H1 (cell line): ENCODE measurements at places on chromosomes 5 and 9. TPM values are rescaled to one million over a fixed set of nuclear protein-coding genes. Genes with fewer than 3 reads are reported as not detected.

The GABBR2 gene
- 1.2 and 1.5 TPM in 2 replicates for total RNA-seq

The PHYHD1 gene
- total RNA-seq: 14.1 and 18.1 TPM in 2 replicates

The CNTNAP3 gene
- total RNA-seq: 5.1 and 9.0 TPM in 2 replicates

The PALM2AKAP2 gene
- 11.8 and 20.5 TPM in 2 replicates for total RNA-seq

The MEGF10 gene
- 38.2 and 43.2 TPM in 2 replicates for total RNA-seq

The MAP1B gene
- total RNA-seq: 120 TPM in 2 replicates

The MLANA gene
- not detected in 2 replicates for total RNA-seq

The CTXN3 gene
- not detected in 2 replicates for total RNA-seq

The FAXDC2 gene
- total RNA-seq: 3.7 and 4.8 TPM in 2 replicates

The N4BP3 gene
- total RNA-seq: 36.0 and 39.2 TPM in 2 replicates

The TERT gene
- total RNA-seq: 21.0 and 23.1 TPM in 2 replicates

The CCL21 gene
- not detected in 2 replicates for total RNA-seq

The NXNL2 gene
- 1.9 and 2.1 TPM in 2 replicates for total RNA-seq

The PDGFRB gene
- 13.7 and 15.9 TPM in 2 replicates for total RNA-seq

The OR1Q1 gene
- total RNA-seq: not detected in 2 replicates

The SPTLC1 gene
- total RNA-seq: 62.1 and 64.2 TPM in 2 replicates

The CMYA5 gene
- total RNA-seq: 0.65 and 0.95 TPM in 2 replicates

DNA sequence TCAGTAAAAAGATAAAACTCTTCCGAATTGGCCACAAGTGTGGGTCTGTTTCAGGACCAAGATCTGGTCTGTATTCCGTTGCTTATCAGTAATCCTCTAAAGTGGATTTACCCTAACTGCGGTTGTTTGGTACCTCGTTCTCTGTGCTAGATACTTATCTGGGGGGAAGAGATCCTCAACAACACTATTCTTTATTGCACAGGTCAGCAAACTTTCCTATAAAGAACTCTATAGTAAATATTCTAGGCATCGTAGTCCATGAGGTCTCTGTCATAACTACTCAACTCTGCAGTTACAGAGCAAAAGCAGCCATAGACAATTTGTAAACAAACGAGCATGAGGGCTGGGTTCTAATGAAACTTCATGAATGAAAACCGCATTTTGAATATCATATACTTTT, 335.8 kb upstream of the KIF2A start:
- no peak for DNase-seq

- no peak for DNase-seq
Observed at GRCh38 chr5:140402258-140403074, 833 bp downstream of the ANKHD1 start.

- no peak for DNase-seq
Observed at GRCh38 chr5:52269859-52270258, 517.9 kb upstream of the ITGA1 start.

DNA sequence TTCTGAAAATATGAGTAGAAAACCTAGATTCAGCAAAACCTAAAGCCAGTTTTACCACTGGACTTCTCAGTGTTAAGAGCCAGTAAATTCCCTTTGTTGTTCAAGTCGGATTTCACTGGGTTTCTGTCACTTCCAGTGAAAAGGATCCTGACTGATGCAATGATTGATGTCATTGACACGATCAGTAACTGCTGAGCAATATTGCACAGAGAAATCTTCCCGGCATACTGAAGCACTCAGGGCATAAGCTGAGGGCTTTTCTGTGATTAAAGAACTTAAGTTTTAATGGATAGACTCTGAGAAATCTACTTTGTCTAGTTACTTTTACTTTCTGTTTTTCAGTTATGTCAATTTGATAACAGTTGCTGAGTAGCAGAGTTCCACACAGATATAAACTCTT, 61.9 kb downstream of the DENND1A start:
- no peak for DNase-seq

GRCh38 chr5:59506285-59506877, 387.1 kb downstream of the PDE4D start:
- no peak for DNase-seq

GRCh38 chr5:79149433-79149832, 37.8 kb downstream of the BHMT start:
- no peak for DNase-seq

- no peak for DNase-seq
Observed at GRCh38 chr5:72508241-72509170, 1.3 kb upstream of the ZNF366 start.

GRCh38 chr5:126253406-126253805, 169.8 kb upstream of the GRAMD2B start:
- DNase-seq: no peak

GRCh38 chr9:38172586-38172985, 103.6 kb upstream of the SHB start:
- DNase-seq: no peak

- no peak for DNase-seq
Observed at GRCh38 chr9:130128733-130129431, 43.3 kb upstream of the NCS1 start.

DNA sequence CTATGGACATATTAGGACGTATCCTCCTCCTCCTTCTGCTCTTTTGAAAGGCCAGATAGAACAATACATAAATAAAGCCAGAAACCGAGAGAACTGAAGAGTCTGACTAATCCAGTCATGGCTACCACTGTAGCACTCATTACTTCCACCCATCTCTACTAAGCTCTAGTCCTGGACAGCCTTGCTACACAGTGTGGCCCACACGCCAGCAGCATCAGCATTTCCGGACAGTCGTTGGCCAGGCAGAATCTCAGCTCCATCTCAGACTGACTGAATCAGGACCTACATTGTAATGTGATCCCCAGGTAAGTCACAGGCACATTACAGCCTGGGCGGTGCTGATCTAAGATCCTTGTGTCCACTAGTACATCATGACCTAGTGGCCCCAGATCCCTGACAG, 182.9 kb downstream of the DRD1 start:
- no peak for DNase-seq

- DNase-seq: no peak
Observed at GRCh38 chr5:72436796-72437471, 70.3 kb downstream of the ZNF366 start.

- DNase-seq: no peak
Observed at GRCh38 chr9:82412586-82413305, 424.2 kb downstream of the SPATA31D1 start.

GRCh38 chr9:123457583-123457982, 101.6 kb downstream of the CRB2 start:
- DNase-seq: no peak

GRCh38 chr5:54518146-54518817, 723 bp downstream of the SNX18 start:
- DNase-seq: peak; percentile 59

- DNase-seq: no peak
Observed at GRCh38 chr5:122704247-122705036, 70.4 kb upstream of the SNX2 start.

- no peak for DNase-seq
Observed at GRCh38 chr9:110156902-110157301, 51.1 kb downstream of the C9orf152 start.

- DNase-seq: no peak
Observed at GRCh38 chr9:82132024-82132423, 143.5 kb downstream of the SPATA31D1 start.

- no peak for DNase-seq
Observed at GRCh38 chr9:4663956-4664355, 1.9 kb downstream of the PLPP6 start.

DNA sequence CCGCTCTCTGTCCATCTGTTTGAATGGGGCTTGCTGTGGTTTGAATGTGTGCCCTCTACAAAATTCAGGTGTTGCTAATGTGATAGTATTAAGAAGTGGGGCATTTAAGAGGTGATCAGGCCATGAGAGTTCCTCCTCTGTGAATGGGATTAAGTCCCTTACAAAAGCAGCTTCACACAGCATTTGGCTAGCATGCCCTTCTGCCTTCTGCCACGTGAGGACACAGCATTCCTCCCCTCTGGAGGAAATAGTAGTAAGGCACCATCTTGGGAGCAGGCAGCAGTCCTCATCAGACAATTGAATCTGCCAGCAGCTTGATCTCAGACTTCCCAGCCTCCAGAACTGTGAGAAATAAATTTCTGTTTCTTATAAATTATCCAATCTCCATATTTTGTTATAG, 540.2 kb downstream of the CSNK1G3 start:
- DNase-seq: no peak

GRCh38 chr9:130276955-130277354, 11.4 kb downstream of the HMCN2 start:
- no peak for DNase-seq

- DNase-seq: peak; percentile 91
Observed at GRCh38 chr5:141637767-141638419, 1.1 kb downstream of the RELL2 start.

GRCh38 chr9:33129886-33130881, 37.0 kb downstream of the B4GALT1 start:
- no peak for DNase-seq

DNA sequence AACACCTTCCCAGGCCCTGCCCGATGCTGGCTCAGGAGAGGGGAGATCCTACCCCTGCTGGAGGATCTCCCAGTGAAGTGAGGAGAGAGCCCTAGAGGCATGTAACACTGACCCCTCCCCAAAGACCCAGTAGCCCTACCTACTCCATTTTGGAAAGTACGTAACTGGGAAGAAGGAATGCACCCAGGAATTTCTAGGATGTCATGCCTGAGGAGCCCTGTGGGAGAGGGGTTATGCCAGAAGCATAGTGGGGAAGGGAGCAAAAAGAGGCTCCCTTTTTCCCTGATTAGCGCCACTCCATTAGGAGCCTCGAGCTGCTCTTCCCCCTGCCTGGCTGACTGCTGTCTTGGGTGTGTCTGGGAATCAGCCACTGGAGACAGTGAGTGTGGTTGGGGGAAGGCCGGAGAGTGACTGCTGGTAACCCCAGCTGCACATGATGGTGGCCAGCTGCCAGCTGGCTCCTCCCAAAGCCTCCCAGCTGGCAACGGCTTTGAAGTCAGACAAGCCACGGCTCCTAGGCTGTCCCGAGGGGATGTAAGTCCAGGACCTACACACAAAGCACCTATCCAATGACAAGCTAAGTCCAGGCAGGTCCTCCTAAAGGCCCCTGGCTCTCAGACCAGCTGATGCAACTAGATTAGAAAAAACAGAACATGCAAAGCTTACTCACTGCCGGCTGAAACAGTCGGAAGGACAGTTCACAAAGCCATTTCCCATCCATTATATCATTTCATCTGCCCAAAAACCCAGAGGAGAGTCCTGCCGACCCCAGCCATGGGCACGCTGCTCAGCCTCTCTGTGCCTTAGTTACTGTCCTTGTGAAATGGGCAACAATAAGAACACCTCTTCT, 136.5 kb upstream of the ABCA1 start:
- DNase-seq: no peak

GRCh38 chr9:16726718-16727451, 143.6 kb downstream of the BNC2 start:
- DNase-seq: peak; percentile 86

DNA sequence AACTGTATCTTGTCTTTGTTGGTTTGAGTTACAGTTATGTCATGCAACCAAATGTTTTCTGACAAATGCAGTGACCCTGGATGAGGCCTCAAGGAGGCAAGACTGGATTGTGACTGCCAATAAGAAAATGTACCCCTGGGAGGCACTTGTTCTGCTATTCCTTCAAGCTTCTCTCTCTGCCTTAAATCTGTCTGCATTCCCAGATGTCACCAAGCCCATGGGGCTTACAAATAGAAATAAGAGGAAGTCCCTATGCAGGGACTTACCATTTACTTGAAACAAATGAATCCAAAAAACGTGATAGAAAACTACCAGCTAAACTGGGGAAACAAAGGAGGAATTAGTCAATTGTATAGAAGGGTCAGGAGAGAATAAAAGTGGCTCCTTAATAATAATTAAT, 8.2 kb upstream of the PARP8 start:
- no peak for DNase-seq

- no peak for DNase-seq
Observed at GRCh38 chr9:34001951-34002350, 46.7 kb downstream of the UBAP2 start.

DNA sequence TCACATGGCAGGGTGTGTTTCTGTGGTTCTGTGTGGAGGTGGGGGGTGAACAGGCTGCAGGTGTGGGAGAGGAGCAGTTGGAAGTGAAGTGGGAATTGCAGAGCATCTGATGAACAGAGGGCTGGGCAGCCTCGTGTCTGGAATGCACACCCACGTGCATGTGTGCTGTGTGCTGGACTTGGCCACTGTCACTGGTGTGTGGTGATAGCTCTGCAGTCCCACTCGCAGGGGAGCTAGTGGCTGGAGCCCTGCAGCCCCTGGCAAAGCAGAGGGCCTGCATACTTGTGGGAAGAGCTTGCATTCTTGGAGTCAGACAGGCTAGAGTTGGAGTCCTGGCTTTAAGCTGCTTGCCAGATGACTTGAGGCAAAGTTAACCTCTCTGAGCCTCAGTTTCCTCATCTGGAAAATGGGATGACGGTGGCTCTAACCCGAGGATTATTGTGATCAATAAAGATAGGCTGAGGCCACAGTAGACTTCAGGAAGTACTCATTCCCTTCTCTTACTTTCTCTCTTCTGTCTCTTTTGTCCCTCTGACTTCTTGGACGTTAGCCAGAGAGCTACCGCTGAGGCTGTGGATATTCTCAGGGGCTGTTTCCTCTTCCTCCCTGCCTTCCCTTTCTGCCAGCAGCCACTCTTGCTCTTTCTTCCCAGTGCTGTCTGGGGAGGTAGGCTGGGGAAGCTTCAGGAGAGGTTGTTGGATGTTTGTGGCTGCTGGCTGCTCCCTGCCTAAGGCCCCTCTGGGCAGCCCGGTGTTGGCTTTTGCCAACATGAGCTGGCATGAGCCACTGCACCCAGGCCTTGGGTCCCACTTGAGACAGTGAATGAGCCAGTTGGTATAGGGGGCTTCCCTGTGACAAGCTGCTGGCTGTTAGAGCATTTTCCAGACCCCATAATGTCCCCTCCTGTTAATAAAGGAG, 18.3 kb downstream of the PSAT1 start:
- peak; percentile 35 for DNase-seq

DNA sequence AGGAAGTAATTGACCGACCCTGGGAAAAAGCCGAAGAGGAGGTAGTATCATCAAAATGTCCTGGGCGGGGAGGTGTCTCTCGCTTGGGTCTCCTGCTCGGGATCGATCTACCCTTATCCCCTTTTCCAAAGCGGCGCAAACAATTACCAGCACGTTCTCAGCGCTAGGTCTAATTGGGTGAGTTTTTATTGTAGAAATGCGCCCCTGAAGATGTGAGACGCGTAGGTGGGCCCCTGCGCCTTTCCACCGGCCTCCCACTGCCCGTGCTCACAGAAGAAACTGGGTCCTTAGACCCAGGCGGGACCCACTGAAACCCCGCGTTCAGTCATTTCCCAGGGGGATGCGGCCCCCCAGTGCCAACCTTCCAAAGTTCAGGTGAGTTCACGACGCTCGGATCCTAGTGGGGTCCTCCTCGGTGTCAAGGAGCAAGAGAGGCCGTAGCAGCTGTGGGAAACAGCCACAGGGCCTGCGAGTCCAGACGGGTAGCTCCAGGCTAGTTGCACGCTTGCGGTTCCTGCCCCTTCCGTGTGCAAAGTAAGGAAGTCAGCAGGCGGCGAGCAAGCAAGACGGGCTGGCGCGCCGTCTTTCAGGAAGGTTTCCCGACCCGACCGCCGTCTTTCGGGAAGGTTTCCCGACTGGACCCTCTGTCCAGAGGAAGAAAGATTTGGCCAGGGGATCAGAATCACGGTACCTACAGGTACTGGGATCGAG, 1.5 kb downstream of the SMIM32 start:
- DNase-seq: no peak

DNA sequence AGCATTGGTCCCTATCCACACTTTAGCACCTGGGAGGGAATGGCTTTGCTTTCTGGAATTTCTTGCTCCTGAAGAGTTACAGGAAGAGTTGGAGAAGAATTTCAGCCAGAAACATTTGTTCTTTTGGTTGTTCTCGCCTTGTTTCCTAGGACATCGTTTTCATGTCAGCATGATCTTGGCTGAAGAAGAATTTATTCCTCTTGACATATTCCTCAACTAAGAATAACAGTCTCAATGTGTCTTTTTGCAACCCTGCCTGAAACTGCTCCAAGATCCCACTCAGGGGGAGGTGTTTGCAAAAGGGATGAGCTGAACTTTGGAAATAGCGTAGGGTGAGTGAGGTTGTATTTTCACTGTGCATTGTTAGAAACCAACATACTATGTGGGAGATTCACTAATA, 26.1 kb downstream of the MAMDC2 start:
- no peak for DNase-seq
